H1 (cell line): ENCODE measurements at places on chromosomes 4 and X.

DNA sequence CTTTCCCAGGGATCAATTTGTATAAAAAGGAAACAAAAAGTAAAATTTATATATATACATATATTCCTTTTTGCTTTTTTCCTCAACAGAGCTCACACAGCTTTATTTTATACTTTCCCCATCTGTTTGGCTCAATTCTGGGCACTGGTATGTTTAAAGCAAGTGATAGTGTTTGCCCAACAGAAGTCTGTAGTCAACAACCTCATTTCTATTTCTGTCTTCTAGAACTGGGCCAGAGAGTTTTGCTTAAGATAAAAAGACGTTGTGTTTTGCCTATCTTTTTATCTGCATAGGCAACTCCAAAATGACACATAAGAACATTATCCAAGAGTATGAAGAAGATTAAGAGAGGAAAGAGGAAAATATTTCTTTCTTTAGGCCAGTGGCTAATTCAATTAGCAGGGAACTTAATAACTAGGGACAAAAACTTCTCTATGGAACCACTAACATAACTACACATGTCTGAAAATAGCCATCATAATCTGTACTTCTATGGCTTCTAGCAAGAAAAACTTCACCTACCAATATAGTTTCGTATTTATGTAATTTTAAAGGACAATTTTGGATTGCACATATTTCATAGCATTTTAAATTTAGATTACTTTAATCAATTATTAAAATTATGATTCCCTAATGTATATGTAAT lies 1300.5 kb downstream of the ARAP2 start:
- no peak overlapping the region for H3K27ac ChIP-seq
- no peak overlapping the region for H3K4me3 ChIP-seq
- no peaks in the 10 kb centered on the region for H3K4me1 ChIP-seq

DNA sequence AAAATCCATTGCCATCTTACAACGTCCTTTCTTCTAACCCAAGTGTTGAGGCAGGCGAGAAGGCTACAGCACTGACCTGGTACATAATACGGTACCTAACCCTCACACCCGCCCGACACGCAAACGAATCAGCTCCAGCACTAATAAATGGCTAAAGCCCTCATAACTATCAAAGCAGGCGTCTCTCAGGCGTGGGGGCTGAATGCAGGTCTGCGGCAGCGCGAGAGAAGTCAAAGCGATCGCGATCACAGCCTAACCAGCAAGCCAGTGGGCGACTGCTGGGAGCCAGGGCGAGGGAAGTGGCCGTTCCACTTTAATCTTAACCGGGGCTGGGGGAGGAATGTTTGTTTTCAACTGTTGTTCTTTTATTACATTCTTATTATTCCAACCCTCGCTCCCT lies 1.5 kb downstream of the CDX4 start:
- peaks cover 32% of the 10 kb centered on the region for H3K27me3 ChIP-seq
- peak overlapping the region; percentile 54 for H3K4me3 ChIP-seq
- H3K4me1 ChIP-seq, result peaks cover 13% of the 10 kb centered on the region; the same call in 1 of the 2 replicates
- H3K36me3 ChIP-seq, result no peaks in the 10 kb centered on the region
- H3K27ac ChIP-seq, result no peak overlapping the region
- DNase-seq, result peak; percentile 45

DNA sequence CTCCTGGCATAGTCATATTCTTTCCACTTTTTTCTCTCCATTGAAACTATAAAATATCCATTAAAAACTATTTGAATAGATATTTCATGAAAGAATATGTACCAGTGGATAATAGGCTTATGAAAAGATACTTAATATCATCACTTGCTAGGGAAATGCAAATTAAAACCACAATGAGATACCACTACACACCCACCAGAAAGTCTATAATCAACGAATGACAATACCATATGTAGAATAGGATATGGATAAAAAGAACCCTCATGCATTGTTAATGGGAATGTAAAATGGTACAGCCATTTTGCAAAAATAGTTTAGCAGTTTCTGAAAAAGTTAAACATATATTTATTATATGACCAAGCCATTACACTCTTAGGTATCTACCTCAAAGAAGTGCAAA lies 218.7 kb upstream of the GPC4 start:
- H3K27me3 ChIP-seq, result no peaks in the 10 kb centered on the region
- no peak for DNase-seq
- H3K4me3 ChIP-seq, result no peak overlapping the region
- H3K4me1 ChIP-seq, result no peaks in the 10 kb centered on the region
- H3K27ac ChIP-seq, result no peak overlapping the region
- no peaks in the 10 kb centered on the region for H3K36me3 ChIP-seq

DNA sequence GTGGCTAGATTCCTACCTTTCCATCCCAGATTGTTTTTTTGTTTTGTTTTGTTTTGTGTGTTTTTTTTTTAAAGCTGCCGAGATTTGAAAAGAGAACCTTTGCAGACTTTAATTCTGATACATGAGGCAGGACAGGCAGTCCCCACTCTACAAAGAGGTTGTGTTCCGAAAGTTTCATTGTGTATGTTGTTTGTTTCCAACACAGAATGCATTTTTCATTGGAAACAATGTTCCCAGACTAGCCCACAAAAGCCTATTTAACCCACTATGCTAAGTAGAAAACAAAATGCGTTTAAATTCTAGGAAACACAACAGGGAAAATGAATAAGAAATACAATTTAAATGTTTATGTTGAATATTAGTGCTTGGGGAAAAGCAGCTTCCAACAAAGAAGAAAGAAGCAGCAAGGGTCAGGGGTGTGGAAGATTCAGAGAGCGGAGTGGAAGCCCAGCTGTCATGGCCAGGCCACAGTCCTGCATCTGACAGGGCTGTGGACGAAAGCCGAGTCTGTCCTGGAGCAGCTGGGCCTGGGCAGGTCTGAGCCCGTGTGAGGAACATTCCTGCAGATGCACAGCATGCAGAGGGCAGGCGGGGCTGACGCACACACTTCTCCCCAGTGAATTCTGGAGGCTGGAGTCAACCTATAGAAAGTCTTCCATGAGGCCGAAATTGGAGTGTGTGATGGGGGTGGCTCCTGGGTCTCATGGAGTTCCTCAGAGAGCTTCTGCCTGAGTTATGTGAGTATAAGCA lies 12.4 kb upstream of the SETD7 start:
- H3K27ac ChIP-seq, result no peak overlapping the region
- H3K4me1 ChIP-seq, result no peaks in the 10 kb centered on the region
- no peaks in the 10 kb centered on the region for H3K36me3 ChIP-seq
- no peak for DNase-seq
- H3K4me3 ChIP-seq, result no peak overlapping the region

- no peaks in the 10 kb centered on the region for H3K27me3 ChIP-seq
- no peak overlapping the region for H3K27ac ChIP-seq
- no peak for DNase-seq
- H3K4me1 ChIP-seq, result peaks cover 5% of the 10 kb centered on the region
Observed at GRCh38 chr4:91118597-91118996, 991.4 kb downstream of the CCSER1 start.
